ENCODE measurements at places on chromosomes 4 and X. TPM values are rescaled to one million over a fixed set of nuclear protein-coding genes. Genes with fewer than 3 reads are reported as not detected.

The CLCN5 gene
- total RNA-seq, result 4.2 TPM

The AFM gene
- not detected for total RNA-seq

The KLHL13 gene
- not detected for total RNA-seq

The HPGD gene
- 0.07 TPM for total RNA-seq

The ARAP2 gene
- 55.7 TPM for total RNA-seq

The IQCM gene
- not detected for total RNA-seq

The MUC7 gene
- not detected for total RNA-seq

The CENPVL2 gene
- not detected for total RNA-seq

The NHSL2 gene
- total RNA-seq, result 0.29 TPM

The NDUFC1 gene
- 35.9 TPM for total RNA-seq

The SMR3B gene
- total RNA-seq, result not detected

The TEC gene
- total RNA-seq, result 8.8 TPM

The TMSB15A gene
- not detected for total RNA-seq

The UGT2B15 gene
- total RNA-seq, result 0.44 TPM

The NAP1L2 gene
- total RNA-seq, result 0.80 TPM

The SETD7 gene
- total RNA-seq, result 10.3 TPM

The SLC9A7 gene
- total RNA-seq, result 44.5 TPM

The SLC26A1 gene
- not detected for total RNA-seq

The ZNF182 gene
- 8.4 TPM for total RNA-seq

The PAGE5 gene
- total RNA-seq, result 0.67 TPM

The KCTD8 gene
- not detected for total RNA-seq

The SLC39A8 gene
- total RNA-seq, result 18.1 TPM

The GABRG1 gene
- total RNA-seq, result not detected

The TMEM150C gene
- total RNA-seq, result not detected

The KLHL4 gene
- total RNA-seq, result not detected

The CPXCR1 gene
- total RNA-seq, result not detected

The TLL1 gene
- total RNA-seq, result not detected

Measured in activated B cell treated with CpG ODN at 0.5 μM for 24 hours (primary cell).